ENCODE measurements at places on chromosomes 1 and 21.
A peak's percentile ranks its signal among the peaks of the same experiment; 100 is the strongest.

DNA sequence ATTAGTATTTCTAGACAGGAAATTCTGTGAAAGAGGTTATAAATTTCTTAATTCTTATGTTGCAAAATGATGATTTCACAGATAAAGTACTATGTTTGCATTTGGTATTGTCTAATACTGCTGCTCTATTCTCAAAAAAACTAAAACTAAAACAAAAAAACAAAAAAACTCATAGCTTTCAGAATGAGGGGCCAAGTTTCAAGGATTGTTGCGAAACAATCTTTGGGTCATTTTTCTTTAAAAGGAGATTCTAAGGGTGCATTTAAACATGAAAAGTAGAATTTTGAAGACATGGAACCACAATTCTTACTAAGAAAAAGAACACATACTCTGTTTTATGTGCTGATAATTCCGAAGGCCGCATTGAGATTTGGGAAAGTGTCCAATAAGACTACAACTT, 645.1 kb downstream of the ADGRL2 start:
- no peak for DNase-seq

- no peak for DNase-seq
Measured at GRCh38 chr1:190507357-190507756, 29.7 kb upstream of the BRINP3 start.

DNA sequence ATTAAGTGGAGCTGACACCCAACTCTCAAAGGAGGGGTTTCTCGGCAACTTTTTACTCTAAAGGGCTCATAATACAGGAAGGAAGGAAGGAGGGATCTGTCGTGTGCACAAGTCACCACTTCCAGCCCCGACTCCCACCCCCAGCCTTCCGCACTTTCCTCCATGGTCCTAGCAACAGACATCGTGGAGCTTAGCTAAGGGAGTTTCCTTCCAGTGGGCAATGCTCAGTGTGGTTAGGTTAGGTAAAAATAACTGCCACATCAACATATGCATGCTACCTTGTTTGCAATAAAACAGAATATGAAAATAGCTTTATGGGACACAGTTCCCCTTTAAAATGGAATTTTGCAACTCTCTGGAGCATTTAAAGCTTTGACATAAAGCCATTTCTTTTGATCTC, 35.2 kb downstream of the KANK4 start:
- no peak for DNase-seq

- DNase-seq: peak; percentile 32
Measured at GRCh38 chr1:33057095-33057494, 20.4 kb upstream of the AK2 start.

DNA sequence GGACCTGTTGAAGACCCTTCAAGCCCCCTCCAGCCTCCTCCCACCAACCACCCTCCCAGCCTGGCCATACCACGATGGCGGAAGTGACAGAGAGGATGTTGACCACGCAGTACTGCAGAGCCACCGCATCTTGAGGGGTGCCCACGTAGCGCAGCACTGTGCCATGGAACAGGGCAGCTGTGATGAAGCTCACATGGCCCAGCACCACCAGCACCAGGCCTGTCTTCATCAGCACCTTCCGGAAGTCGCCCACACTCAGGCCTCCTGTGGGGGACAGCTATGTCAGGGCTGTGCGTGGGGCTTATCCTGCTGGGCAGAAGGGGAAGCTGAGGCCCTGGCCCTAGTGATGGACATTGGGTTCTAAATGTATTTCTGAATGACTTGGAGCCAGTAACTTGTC, 3.1 kb downstream of the TMEM54 start:
- no peak for DNase-seq

- DNase-seq: no peak
Measured at GRCh38 chr21:34519694-34520093, 7.7 kb upstream of the KCNE1 start.

DNA sequence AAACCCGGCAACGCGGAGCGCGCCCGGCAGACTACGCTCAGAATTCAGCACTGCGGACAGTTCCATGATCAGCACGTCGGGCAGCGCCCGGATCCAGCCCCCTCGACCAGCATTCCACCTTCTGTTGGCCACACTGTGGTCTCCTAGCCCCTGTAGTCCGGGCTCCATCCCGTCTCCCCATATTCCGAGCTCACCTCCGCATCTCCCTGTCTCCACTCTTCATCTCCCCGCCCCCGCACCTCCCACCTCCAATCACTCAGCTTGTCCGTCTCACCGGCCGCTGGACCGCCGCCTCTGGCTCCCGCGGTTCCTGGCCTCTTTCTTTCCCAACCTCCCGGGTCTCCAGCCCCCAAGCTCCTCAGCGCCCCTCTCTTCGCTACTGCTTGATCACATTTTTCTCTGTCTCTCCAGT, 500 bp downstream of the EPHA10 start:
- DNase-seq: no peak

DNA sequence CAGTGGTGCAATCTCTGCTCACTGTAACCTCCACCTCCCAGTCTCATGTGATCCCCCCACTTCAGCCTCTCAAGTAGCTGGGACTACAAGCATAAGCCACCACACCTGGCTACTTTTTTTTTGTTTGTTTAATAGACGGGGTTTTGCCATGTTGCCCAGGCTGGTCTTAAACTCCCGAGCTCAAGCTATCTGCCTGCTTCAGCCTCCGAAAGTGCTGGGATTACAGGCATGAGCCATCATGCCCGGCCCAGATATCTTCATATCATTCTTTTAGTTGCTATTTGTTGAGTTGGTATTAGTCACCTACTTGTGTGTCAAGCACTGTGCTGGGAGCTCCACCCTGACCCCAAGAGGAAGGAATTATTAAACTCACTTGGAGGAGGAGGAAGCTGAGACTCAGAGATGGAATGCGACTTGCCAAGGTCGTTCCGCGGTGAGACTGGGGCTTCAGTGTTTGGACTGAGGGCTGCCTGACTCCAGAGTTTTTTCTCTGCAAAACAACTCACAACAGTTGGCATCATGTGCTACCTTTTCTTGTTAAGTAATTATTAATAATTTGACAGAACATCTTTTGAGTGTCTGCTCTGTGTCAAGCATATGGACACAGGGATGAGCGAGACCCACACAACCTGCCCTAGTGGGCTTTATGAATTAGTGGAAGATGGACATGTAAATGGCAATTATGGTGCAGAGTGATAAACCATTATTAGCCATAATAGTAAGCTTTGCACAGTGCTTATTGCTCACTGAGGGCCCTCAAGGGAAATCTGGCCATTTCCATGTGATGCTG, 132.0 kb downstream of the FOXD2 start:
- peak; percentile 17 for DNase-seq

GRCh38 chr1:174874331-174875053, 125.3 kb upstream of the CACYBP start:
- DNase-seq: peak; percentile 87

DNA sequence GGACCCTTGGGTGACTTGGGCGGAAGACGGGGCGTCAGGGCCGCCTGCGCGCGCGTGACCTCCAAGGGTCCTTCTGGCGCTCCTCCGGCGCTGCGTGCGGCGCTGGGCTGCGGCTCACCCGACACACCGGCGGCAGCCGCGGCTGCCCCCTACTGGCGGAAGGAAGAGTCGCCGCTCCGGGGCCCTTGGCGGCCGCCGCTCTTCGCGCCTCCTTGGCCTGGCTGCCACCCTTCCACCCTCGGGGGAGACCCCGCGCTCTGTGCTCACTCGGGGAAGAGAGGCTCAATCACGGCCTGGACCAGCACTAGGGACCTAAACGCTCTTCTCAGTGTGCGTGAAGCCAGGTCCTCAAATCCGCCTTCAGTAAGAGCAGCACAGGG, 89.7 kb downstream of the DMRTA2 start:
- DNase-seq: peak; percentile 40

- no peak for DNase-seq
Measured at GRCh38 chr1:103353391-103353790, 172.1 kb upstream of the RNPC3 start.

DNA sequence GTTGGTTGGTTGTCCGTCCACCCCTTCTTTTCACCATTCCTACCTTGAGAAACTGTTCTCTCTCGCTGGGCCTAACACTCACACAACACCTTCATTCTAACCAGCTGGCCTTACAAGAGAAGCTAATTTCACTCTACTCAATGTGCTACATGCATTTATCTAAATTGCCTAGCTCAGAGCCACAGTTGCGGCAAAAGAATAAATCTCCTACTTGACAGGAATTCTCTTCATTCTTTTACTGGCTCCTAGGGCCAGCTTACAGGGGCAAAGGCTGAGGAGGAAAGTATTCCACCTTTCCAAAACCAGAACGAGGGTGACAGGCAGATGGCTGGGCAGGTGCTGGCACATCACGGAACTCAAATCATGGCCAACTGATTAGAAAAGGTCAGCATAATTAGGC, 6.5 kb downstream of the F3 start:
- no peak for DNase-seq

- DNase-seq: no peak
Measured at GRCh38 chr1:197638316-197638715, 137.0 kb downstream of the DENND1B start.

DNA sequence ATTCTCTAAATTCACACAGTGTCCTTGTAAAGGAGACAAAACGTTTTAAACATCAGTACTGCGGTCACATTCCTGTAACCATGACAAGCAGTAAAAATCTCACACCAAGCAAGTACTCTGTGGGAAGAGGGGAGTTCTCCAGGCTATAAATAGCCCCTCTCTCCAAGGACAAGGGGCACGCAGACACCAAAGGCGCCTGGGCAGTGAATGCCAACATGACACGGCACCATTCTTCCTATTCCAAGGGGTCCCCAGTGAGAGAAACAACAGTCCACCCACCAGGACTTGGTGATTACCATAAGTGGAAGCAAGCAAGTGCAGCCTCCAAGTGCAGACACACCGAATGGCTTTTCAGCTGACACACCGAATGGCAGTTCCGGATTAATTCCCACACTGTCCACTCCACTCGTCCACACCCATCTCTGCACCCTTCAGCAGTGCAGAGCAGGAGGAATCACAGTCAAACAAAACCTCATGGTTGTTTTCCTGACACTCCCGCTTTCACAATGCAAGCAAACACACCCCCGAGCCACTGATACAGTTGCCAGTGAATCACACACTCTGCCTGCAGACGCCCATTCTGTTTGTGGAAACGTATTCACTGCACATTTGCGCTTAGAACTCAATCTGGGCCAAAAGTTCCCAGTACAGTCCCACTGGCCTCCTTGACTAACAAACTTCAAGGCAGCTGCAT, 1.8 kb downstream of the PTTG1IP start:
- peak; percentile 73 for DNase-seq

DNA sequence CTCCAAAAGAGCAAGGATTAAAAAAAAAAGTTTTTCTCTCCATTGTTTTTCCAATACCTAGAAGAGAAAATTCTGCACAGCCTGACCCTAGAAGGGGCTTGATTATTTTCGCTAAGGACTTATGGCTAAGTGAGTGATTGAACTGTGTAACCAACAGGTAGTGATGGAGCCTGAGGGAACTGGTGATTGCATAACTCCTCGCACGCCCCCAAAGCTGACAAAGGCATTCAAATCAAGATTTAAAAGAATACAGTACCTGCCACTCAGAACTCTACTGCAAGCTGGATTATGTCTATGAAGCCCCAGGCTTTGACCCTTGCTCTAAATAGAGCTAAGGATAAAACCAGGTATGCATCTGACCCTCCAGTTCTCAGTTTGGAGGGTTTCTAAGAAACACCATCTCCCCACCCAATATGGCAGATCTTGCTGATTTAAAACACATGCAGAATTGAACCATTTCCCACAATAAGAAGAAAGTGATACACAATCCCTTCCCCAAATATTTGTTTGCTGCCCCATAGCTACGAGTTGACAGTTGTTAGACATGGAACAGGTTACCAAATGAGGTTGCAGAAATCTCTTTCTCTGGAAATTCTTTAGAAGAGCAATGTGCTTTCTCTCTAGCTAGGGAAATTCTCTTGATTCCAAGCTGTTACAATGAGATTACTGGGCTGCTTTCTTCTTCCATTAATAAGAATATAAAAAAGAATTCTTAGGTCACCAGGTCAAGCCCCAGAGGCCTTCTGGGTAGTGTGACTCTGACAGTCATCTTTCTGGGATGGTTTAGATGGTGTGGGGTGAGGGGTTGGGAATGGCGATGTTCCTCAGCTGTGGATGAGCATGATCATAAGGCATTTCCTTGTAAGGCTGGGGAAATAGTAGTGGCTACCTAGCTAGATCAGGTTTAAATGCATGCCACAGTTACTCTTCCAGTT, 35.1 kb downstream of the FGGY start:
- no peak for DNase-seq

GRCh38 chr21:35063428-35064172, 14.5 kb upstream of the RUNX1 start:
- DNase-seq: no peak

- no peak for DNase-seq
Measured at GRCh38 chr1:40819101-40819500, 35.5 kb downstream of the KCNQ4 start.

GRCh38 chr1:228871314-228872061, 136.2 kb downstream of the RHOU start:
- no peak for DNase-seq

DNA sequence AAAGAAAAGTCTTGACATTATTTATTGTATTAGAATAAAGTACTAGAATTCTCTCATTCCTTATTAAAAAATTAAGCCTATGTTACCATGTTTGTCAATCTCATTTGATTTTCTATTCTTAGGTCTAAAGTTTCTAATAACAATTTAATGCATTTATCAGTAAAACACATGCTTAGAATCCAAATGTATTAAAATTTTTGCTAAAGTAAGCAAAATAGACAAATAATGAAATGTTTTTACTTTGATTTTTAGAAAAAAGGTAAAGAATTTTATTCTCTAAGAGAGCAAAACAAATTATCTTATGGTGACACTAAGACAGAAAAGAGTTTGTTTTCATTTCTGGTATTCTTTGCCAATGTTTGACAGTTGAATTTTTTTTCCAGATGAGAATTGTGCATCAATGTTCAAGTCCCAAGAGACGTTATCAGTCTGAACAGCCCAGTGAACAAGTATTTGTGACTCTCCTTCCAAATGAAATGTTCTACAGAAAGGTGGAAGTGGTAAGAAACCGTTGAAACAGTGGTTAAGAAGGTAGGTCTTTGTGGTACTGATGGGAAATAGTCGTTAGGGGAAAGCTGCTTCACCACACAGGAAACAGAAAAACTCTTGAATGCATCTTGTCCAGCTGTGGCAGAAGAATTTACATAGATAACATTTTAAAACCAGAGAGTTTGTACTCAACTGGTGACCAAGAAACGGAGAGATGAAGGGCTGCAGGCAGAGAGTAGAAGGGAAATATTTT, 402.5 kb downstream of the PTPRC start:
- no peak for DNase-seq

- DNase-seq: no peak
Measured at GRCh38 chr1:154574716-154575115, 7.1 kb downstream of the CHRNB2 start.

GRCh38 chr21:34219334-34220060, 144.3 kb upstream of the KCNE2 start:
- no peak for DNase-seq
